ENCODE measurements at places on chromosomes 13 and 19.

DNA sequence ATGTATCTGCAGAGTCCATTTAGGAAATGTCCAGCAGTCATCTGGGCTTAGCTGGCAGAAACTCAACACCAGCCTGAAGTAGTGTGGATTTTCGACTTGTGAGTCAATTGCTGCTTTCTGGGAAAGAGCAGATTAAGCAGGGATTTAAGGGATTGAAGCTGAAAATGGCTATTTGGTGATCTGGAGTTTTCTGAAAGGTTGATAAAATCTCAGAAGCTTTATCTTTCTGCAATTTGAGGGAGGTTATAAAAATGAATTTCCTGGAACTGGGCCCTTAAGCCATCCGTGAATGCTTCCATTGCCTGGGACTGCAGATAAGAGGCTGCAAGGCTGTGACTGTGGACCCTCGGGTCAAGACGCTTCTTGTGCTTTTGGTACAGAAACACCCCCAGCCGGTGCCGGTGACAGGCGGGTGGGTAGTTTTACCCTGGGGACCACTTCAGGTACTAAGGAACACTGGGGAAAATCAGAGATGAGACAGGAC lies 61.5 kb downstream of the COL4A1 start:
- no peak for DNase-seq

- DNase-seq = no peak
These were observed 2.6 kb upstream of the CARD8 start for GRCh38 chr19:48258350-48258749.

DNA sequence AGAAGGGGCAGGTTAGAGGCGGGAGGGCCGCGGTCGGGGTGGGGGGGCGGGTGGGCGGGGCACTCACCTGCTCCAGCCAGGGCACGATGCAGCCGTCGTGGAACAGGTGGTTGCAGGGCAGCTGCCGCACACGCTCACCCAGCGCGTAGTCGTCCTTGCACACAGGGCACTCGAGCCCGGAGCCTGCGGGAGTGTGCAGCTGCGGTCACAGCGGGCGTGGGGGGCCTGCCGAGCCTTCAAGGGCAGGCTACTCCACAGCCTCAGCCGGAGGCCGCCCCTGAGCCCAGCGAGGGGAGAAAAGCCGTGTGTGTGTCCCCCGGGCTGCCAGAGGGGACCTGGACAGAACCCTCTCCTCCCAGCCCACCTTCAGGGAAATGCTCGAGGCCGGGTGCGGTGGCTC lies 8.6 kb downstream of the FGF22 start:
- no peak for DNase-seq

DNA sequence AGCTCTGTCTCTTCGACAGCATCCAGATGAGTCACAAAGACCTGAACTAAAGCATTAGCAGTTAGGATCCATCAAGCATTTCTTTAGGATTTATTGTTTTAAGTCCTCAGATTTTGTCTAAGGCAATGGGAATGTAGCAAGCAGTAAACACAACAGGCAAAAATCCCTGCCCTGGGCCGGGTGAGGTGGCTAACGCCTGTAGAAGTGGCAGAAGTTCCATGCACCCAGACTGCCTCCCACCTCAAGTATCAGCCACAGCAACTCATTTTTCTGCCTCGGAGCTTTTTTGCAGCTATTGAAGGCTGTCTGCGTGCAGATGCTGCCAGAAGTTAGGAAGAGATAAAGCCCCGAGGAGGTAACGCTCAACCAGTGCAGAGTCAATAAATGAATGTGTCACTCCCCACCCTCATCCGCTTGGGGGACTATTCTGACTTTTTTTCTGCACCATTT lies 47.1 kb upstream of the MRI1 start:
- DNase-seq = peak; percentile 51

DNA sequence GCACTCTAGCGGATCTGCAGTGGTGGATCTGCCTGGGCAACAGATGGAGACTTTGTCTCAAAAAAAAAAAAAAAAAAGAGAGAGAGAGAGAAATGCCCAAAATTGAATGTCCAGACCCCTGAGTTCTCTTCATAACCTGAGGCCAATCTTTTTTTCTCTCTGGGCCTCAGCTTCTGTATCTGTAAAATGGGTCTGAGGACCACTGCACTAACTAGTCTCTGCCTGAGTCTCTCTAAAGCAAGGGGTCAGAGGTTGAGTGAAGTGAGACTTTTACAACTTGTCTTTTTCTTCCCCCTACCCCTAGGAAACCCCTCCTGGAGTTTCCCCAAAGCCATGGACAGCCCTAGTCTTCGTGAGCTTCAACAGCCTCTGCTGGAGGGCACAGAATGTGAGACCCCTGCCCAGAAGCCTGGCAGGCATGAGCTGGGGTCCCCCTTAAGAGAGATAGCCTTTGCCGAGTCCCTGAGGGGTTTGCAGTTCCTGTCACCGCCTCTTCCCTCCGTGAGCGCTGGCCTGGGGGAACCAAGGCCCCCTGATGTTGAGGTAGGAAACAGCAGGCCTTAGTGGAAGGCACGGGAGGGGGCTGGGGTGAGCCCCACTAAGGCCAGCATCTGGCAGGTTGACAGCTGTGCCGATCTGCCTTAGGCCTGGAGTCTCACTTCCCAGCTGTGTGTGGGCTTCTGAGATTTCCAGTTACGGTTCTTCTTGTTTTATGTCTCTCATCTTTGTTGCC lies 1.8 kb downstream of the TMEM91 start:
- DNase-seq = no peak

- no peak for DNase-seq
These were observed 102.0 kb downstream of the STARD13 start for GRCh38 chr13:33183431-33184111.

DNA sequence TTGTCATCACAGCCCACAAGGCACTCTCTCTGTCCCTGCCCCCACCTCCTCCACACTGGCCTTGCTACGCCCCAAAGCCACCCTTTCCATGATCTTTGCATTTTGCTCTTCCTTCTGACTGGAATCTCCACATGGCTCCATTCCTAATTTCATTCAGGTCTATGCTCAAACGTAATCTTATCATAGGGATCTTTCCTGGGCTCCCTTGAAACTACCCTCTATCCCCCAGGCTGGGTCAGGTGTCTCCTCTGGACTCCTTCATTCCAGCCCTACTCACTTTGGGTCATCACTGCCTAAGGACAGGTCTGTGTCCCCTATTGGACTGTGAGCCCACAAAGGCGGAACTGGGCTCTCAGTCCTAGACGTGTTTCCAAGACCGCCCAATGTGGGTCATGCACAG lies 3.1 kb downstream of the GEMIN7 start:
- DNase-seq = no peak

- no peak for DNase-seq
These were observed 14.7 kb upstream of the EVI5L start for GRCh38 chr19:7815325-7815724.

- no peak for DNase-seq
These were observed 9.0 kb upstream of the TEX26 start for GRCh38 chr13:30923418-30923817.

DNA sequence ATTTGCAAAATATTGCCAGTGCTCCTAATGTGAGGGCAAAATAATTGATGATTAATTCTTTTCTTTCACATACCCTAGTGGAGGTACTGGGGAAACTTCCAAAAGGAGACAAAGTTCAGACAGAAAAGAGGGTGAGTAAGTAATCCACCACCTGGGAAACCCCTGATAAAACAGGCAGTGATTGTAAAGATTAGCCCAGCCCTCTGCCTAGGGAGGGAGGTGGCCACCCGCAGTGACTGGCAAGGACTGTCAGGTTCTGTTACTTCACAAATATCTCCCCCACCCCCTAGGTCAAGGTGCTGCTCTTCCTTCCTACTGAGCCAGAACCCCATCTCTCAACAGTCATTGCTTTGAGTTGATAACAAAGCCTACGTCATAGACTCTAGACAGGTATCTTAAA lies 239.7 kb downstream of the DNAJC15 start:
- no peak for DNase-seq

GRCh38 chr13:32984857-32985626 lies 31.2 kb upstream of the KL start:
- peak; percentile 96 for DNase-seq

GRCh38 chr13:100230769-100231149 lies 141.9 kb downstream of the PCCA start:
- no peak for DNase-seq

DNA sequence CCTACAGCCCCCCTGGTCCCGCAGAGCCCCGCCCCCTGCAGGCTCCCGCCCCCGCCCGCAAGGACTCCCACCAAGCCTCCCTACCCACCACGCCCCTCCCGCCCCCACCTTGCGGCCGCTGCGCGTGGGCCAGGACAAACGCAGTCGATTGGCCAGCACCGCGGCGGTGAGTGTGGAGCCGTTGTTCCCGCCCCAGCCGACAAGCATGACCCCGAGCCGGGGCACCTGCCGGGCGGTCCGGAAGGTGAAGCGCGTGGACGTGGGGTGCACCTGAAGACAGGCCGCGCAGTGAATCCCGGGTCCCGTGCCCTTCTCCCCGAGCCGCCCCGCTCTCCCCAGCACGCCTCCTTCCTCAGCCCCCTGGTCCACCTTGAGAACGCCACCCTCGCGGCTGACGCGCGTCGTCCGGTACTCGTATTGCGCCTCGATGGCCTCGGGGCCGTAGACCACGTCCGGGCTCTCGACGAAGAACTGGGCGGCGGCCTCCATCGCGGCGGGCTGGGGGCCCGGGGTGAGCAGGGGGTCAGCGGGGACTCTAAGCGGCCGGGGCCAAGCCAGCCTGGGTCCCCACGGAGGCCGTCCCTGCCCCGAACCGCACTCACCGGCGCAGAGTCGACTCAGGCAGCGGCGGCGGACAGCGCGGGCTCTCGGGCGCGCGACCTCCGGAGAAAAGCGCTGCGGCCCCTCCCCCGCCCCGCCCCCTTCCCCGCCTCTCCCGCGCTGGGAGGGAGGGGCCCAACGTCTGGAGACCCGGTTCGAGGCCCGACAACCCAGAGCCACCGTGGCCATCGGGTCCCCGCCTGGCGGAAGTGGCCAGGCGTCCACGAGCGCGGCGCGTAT lies at the start of gene ISYNA1:
TSS of gene ISYNA1 (minus strand) at position 643 of the 840 bp plus-strand sequence. CDS start at position 489, 154 bp downstream.
- peak; percentile 73 for DNase-seq

- no peak for DNase-seq
These were observed at the start of gene HDGFL2 for GRCh38 chr19:4472174-4472974. TSS of gene HDGFL2 (plus strand) at chr19:4472297. CDS start at chr19:4472351, 54 bp downstream.

- DNase-seq = no peak
These were observed 7.5 kb upstream of the TM6SF2 start for GRCh38 chr19:19280561-19280960.

Measured in NCI-H146 (cell line).